Body of pancreas (tissue), 4 donors: ENCODE measurements at places on chromosomes 5 and 9. TPM values are rescaled to one million over a fixed set of nuclear protein-coding genes. Genes with fewer than 3 reads are reported as not detected.

GRCh38 chr9:137071282-137071681, 925 bp upstream of the SAPCD2 start:
- H3K36me3 ChIP-seq = no peaks in the 10 kb centered on the region
- no peak overlapping the region for H3K4me3 ChIP-seq
- no peak for DNase-seq
- H3K27ac ChIP-seq = peak overlapping the region; percentile 74
- no peaks in the 10 kb centered on the region for H3K27me3 ChIP-seq

GRCh38 chr9:113929634-113930389, 53.7 kb downstream of the ZNF618 start:
- H3K4me1 ChIP-seq = peaks cover 27% of the 10 kb centered on the region
- H3K27me3 ChIP-seq = no peaks in the 10 kb centered on the region
- DNase-seq = peak; percentile 6
- no peaks in the 10 kb centered on the region for H3K36me3 ChIP-seq
- no peak overlapping the region for H3K4me3 ChIP-seq
- peak overlapping the region; percentile 57 for H3K27ac ChIP-seq

FOXD4L4 gene
- total RNA-seq = not detected

- no peaks in the 10 kb centered on the region for H3K4me1 ChIP-seq
- H3K4me3 ChIP-seq = no peak overlapping the region
- peaks cover 5% of the 10 kb centered on the region for H3K36me3 ChIP-seq
- no peak for DNase-seq
These were observed 175.1 kb upstream of the OTULINL start for GRCh38 chr5:14406554-14406849.

NRARP gene
- total RNA-seq = 18.4 TPM

- peaks cover 21% of the 10 kb centered on the region for H3K4me1 ChIP-seq
- H3K4me3 ChIP-seq = no peak overlapping the region
- H3K27ac ChIP-seq = no peak overlapping the region
- no peaks in the 10 kb centered on the region for H3K36me3 ChIP-seq
These were observed 138.3 kb downstream of the PBX3 start for GRCh38 chr9:125885405-125886034.

- no peak for DNase-seq
- H3K4me1 ChIP-seq = no peaks in the 10 kb centered on the region
- no peaks in the 10 kb centered on the region for H3K27me3 ChIP-seq
- no peak overlapping the region for H3K4me3 ChIP-seq
These were observed 271.0 kb upstream of the ADRA1B start for GRCh38 chr5:159645179-159645846.

DNA sequence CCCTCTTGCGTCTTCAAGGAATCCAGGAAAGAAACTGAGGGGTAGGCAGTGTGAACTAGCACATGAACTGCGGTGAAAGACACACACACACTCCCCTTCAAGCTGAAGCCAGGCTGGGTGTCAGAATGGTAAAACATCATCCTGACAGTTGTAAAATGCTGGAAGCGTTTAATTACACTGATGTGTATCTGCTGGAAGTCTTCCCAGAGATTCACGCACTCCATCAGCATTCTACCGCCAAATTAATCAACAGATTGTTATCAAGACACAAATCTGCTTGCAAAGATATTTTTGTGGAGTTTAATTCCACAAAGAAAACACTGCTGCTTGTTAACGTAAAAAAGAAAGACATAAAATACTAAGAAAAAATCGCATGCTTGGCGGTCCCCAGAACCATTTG, 241.0 kb upstream of the NFIL3 start:
- H3K27ac ChIP-seq = no peak overlapping the region
- no peaks in the 10 kb centered on the region for H3K36me3 ChIP-seq
- no peaks in the 10 kb centered on the region for H3K4me1 ChIP-seq
- no peak for DNase-seq

EGFL7 gene
- 14.8 TPM for total RNA-seq

DNA sequence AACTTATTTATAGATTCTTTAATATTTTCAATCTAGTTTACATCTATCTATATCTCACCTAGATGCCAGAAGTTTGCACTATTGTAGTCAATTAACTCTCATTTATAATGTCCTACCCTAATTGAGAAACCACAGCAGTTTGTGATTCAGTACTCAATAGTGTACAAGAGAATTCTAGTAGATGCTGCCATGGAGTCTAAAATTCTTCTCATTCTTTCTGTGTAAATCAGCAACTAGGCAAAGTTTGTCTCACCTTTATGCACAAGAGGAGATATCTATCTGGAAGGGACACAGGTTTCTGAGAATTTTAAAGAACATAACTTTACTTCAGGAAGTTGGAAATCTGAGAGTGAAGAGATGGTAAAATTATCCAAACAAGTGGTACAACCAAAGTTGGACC, 173.0 kb upstream of the FBXL7 start:
- DNase-seq = no peak
- H3K4me3 ChIP-seq = no peak overlapping the region
- no peaks in the 10 kb centered on the region for H3K4me1 ChIP-seq
- no peak overlapping the region for H3K27ac ChIP-seq
- H3K36me3 ChIP-seq = no peaks in the 10 kb centered on the region

- H3K27me3 ChIP-seq = no peaks in the 10 kb centered on the region
- H3K36me3 ChIP-seq = no peaks in the 10 kb centered on the region
- no peak overlapping the region for H3K27ac ChIP-seq
- DNase-seq = no peak
These were observed 64.7 kb downstream of the CSF2 start for GRCh38 chr5:132138260-132138659.

GRCh38 chr5:127705120-127705892, 2.1 kb downstream of the CCDC192 start:
- no peaks in the 10 kb centered on the region for H3K36me3 ChIP-seq
- DNase-seq = peak; percentile 43
- H3K27ac ChIP-seq = no peak overlapping the region
- H3K27me3 ChIP-seq = no peaks in the 10 kb centered on the region
- no peaks in the 10 kb centered on the region for H3K4me1 ChIP-seq
- no peak overlapping the region for H3K4me3 ChIP-seq

GRCh38 chr9:19252174-19252884, 21.8 kb downstream of the DENND4C start:
- no peaks in the 10 kb centered on the region for H3K27me3 ChIP-seq
- H3K4me1 ChIP-seq = peaks cover 19% of the 10 kb centered on the region
- H3K4me3 ChIP-seq = no peak overlapping the region
- no peaks in the 10 kb centered on the region for H3K36me3 ChIP-seq
- DNase-seq = no peak

C5orf34 gene
- total RNA-seq = 1.3 TPM

GRCh38 chr9:88387552-88388202, 567 bp upstream of the SPIN1 start:
- peak overlapping the region; percentile 94 for H3K27ac ChIP-seq
- peak; percentile 60 for DNase-seq
- peaks cover 25% of the 10 kb centered on the region for H3K4me1 ChIP-seq

DNA sequence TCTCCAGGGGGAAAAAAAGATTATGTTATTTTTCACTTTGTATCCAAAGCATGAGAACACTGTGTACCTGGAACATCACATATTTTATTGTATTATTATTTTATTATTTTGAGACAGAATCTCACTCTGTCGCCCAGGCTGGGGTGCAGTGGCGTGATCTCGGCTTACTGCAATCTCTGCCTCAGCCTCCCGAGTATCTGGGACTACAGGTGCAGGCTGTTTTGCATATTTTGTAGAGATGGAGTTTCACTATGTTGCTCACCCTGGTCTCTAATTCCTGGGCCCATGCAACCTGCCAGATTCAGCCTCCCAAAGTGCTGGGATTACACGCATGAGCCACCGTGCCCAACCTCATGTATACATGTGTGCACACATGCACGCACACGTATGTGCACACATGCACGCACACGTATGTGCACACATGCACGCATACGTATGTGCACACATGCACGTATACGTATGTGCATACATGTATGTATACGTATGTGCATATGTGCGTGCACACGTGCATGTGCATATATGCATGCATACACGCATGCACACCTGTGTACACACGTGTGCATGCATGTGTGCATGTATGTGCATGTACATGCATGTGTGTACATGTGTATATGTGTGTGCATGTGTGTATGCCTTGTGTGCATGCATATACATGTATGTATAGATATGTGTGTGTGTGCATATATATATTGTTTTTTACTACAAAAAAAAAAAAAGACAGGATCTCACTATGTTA, 9.5 kb upstream of the UGCG start:
- H3K4me3 ChIP-seq = no peak overlapping the region
- no peaks in the 10 kb centered on the region for H3K27me3 ChIP-seq
- H3K4me1 ChIP-seq = peaks cover 5% of the 10 kb centered on the region
- H3K36me3 ChIP-seq = no peaks in the 10 kb centered on the region
- no peak for DNase-seq
- H3K27ac ChIP-seq = no peak overlapping the region

- H3K27me3 ChIP-seq = no peaks in the 10 kb centered on the region
- DNase-seq = no peak
- no peak overlapping the region for H3K4me3 ChIP-seq
- H3K4me1 ChIP-seq = peaks cover 17% of the 10 kb centered on the region
- H3K27ac ChIP-seq = no peak overlapping the region
- no peaks in the 10 kb centered on the region for H3K36me3 ChIP-seq
These were observed 88.7 kb downstream of the TRIO start for GRCh38 chr5:14231890-14232289.

- H3K4me3 ChIP-seq = no peak overlapping the region
- H3K36me3 ChIP-seq = no peaks in the 10 kb centered on the region
- H3K4me1 ChIP-seq = no peaks in the 10 kb centered on the region
- H3K27ac ChIP-seq = no peak overlapping the region
These were observed 223.5 kb upstream of the DAB2 start for GRCh38 chr5:39648085-39648847.

MIGA2 gene
- total RNA-seq = 36.6 TPM

TXNDC8 gene
- total RNA-seq = not detected

IRGM gene
- total RNA-seq = not detected

PHF24 gene
- not detected for total RNA-seq

KCNV2 gene
- not detected for total RNA-seq

TSLP gene
- total RNA-seq = 0.26 TPM

DNA sequence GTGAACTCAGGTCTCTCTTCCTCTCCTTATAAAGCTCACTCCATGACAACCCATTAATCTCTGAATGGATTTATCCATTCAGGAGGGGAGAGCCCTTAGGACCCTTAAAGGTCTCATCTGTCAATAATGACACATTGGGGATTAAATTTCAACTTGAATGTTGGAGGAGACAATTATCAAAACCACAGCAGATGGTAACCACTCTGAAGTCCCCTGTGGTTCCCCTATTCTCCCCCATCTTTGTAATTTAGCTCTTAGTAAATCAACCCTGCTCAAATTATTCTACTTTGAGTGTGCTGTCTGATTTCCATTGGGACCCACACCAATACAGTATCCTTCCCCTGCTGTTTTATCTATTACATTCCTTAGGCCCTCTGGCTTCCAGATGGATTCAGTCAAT, 72.0 kb upstream of the RAI14 start:
- H3K27me3 ChIP-seq = no peaks in the 10 kb centered on the region
- no peak for DNase-seq
- no peak overlapping the region for H3K27ac ChIP-seq
- H3K36me3 ChIP-seq = no peaks in the 10 kb centered on the region
- peaks cover 21% of the 10 kb centered on the region for H3K4me1 ChIP-seq
- no peak overlapping the region for H3K4me3 ChIP-seq

GRCh38 chr5:11298877-11299276, 537.8 kb upstream of the DAP start:
- H3K36me3 ChIP-seq = no peaks in the 10 kb centered on the region
- no peak for DNase-seq
- H3K27me3 ChIP-seq = no peaks in the 10 kb centered on the region

WDR38 gene
- not detected for total RNA-seq

DNA sequence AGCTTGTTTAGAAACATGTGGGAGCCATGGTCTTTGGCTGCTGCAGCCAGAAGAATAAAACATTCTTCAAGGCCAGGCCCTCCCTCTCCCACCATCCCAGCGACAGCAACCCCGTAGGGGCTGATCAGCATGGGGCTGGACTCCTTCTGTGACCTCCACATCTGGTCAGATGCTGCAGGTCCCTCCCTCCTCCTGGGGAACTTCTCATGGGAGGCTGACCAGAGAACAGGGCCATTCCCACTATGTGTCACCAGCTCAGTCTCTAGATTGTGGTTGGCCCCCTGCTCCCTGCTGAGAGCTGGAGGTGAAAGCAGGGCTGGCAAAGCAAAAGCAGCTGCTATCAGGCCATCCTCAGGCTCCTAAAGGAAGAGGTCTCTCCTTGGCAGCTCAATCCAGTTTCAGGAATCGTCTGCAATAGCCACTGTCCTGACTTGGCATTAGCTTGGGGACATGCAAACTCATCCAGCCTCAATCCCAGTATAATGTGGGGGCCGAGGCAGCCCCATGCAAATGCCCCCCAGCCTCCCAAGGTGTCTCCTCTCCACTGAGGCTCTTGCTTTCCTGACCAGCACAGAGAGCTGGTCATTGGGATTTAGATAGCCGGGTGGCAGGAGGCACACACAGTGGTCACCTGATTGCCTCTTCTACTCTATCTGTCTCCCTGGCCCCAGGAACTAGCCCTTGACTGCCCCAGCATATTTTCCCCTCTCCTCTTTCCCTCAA, 81.5 kb downstream of the NRG2 start:
- no peak overlapping the region for H3K27ac ChIP-seq
- no peak for DNase-seq
- H3K36me3 ChIP-seq = no peaks in the 10 kb centered on the region
- H3K27me3 ChIP-seq = no peaks in the 10 kb centered on the region

DNA sequence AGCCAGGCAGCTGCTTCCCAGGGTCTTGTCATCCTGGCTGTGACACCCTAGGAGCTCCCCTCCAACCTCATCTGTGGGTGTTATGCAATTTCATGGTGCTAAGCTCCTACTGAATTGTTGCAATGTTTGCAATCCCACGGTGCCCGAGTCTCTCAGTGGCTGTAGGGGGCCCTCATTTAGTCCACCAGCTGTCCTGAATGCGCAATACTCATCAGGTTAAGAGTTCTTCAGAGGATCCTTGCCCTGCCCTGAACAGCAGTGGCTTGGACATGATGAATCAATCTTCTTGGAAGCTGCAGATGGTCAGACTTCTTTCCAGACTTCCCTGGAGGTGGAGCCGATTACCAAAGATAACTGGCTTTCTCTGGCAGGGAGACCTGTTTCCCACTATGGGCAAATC, 584.1 kb downstream of the CCDC171 start:
- H3K27me3 ChIP-seq = no peaks in the 10 kb centered on the region
- no peak overlapping the region for H3K27ac ChIP-seq
- no peak for DNase-seq

SPATA31A3 gene
- not detected for total RNA-seq

DNA sequence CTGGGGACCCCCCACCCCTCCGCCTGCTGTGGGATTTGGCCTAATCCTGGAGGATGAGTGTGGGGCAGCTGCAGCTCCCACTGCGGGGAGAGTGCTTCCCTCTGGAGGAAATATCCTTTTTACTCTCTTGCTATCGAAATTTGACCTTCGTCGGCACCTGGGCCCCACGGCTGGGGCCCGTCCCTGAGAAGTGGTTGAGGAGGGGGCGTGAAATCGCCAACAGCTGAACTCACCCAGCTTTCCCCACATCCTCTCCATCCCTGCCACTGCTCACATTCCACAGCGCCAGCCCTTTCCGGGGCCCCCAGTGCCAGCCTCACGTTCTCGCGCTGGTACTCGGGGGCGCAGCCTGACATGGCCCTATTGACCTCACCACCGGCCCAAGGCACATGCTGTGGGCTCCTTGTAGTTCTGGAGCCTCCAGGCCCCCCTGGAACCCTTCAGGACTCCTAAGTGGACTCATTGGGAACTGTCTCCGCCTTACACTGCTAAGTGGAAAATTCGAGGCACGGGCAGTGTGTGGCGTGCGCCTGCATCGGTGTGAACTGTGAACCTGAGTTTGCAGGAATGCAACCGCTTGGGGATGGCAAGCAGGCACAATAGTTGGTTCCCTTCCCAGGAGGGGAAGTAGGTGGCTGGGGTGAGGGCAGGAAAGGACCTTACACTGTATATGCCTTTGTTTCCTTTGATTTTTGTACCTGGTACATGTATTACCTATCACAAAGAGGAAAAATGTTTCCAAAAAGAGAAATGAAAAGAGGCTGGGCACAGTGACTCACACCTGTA, 19.2 kb downstream of the FGFR4 start:
- no peak overlapping the region for H3K27ac ChIP-seq
- no peak for DNase-seq
- H3K4me1 ChIP-seq = peaks cover 10% of the 10 kb centered on the region
